ENCODE measurements at places on chromosomes 13 and 19. TPM values are rescaled to one million over a fixed set of nuclear protein-coding genes. Genes with fewer than 3 reads are reported as not detected.

GRCh38 chr19:57280962-57281400, 696 bp downstream of the ZNF460 start:
- DNase-seq, result no peak

- DNase-seq, result no peak
These were observed 422.9 kb downstream of the KCTD12 start for GRCh38 chr13:76463314-76463713.

RNF17 gene
- total RNA-seq, result not detected

GARIN5A gene
- 2.1 TPM for total RNA-seq

- no peak for DNase-seq
These were observed 10.3 kb downstream of the SCEL start for GRCh38 chr13:77545626-77546412.

LYPD3 gene
- total RNA-seq, result 0.59 TPM

All from colonic mucosa (tissue), 4 donors.